RWPE1 (cell line): ENCODE measurements at places on chromosomes 13 and 19.
A peak's percentile ranks its signal among the peaks of the same experiment; 100 is the strongest.

GRCh38 chr13:26923824-26924605 is 163.4 kb upstream of the GPR12 start:
- DNase-seq: no peak

DNA sequence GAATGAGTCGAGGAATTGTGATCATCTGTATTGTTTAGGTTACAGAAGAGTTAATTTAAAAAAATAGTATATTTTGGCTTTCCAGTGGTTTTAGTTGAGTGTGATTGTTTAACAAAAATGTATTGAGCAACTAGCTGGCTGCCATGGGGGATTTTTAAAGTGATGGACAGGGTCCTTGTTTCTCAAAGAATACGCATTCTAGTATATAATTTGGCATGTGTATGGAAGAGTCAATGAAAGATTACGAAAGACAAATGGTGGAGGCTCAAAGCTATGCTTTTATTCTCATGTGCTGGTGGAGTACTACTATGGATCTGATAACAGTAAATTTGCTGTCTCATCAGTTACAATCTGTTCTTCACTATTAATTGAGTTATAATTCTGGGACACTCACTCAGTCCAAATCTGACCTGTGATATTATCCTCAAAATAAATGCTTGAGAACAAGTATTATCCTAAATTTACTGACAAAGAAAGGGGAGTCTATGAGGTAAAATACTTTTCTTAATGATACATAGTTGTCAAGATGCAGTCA is 240.0 kb downstream of the GPC6 start:
- DNase-seq: no peak

GRCh38 chr19:31253526-31254179 is 95.6 kb downstream of the TSHZ3 start:
- DNase-seq: peak; percentile 29

- no peak for DNase-seq
These were observed 1.9 kb downstream of the NTN5 start for GRCh38 chr19:48670699-48671445.

DNA sequence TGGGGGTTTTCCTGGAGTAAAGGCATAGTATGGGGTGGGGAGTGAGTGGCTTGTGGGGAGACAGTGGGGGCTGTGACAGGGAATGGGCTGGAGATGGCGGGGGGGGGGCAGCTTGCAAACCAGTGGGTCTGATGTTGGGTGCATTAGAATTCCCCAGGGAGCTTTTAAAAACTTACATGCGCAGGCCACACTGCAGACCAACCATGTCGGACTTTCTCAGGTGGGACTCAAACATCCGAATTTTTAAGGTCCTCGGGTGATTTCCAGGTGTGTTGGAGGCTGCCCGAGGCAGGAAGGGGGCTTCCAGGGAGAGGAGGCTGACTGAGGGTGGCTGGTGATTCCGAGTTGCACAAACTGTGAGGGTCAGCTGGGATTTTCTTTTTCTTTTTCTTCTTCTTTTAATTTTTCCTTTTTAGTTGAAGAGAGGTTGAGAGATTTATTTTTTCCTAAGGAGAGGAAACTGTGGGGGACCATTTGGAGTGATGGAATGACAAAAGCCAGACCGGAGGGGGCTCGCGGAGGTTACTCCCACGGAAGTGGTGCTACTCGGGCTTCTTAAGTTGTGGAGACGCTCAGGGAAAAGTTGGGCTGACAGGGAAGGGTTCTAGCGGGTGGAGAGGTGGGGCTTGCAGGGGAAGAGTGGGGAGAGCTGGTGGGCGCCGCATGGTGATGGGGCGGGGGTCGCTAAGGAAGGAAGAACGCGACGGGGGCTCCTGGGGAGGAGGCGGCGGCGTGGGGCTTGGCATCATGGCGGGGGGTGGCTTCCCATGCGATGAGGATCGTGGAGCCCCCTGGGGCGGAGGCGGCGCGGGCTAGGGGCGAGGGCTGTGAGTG is 997 bp upstream of the CACNG8 start:
- DNase-seq: no peak

GRCh38 chr13:107348925-107349324 is 781.0 kb upstream of the ARGLU1 start:
- no peak for DNase-seq

GRCh38 chr13:24005755-24006281 is 108.5 kb upstream of the C1QTNF9B start:
- DNase-seq: no peak

- no peak for DNase-seq
These were observed 257.5 kb downstream of the MZT1 start for GRCh38 chr13:72469906-72470305.

DNA sequence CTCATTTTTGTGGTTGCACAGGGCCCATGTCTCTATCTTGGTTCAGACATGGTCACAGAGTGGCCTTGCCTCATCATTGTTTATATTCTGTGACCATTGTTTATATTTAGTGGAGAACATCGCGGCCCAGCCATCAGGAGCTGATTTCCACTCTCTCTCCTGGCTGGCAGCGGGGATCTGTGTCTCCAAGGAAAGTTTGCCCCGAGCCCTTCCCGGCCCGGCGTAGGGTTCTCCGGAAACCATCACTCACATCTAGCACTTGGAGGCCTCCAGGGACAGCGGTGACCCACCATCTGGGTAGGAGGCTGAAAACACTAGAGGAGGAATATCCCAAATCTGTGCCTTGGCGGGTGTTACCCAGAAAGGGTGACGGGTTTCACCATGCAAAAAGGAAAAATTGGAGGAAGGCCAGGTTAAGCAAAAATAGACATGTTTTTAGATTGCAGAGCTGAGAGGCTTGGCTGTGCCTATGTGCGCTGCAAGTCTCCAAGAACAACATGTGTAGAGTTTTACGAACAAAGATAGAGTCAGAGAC is 726 bp upstream of the ZNF358 start:
- no peak for DNase-seq

GRCh38 chr19:11106477-11106876 is 17.2 kb downstream of the LDLR start:
- no peak for DNase-seq

- no peak for DNase-seq
These were observed 1548.9 kb upstream of the PCDH20 start for GRCh38 chr13:62964522-62964921.

GRCh38 chr13:114143806-114144605 is 11.6 kb upstream of the RASA3 start:
- DNase-seq: no peak

- no peak for DNase-seq
These were observed 19.0 kb upstream of the ADGRE1 start for GRCh38 chr19:6868351-6868750.

- DNase-seq: no peak
These were observed 14.8 kb downstream of the SMIM24 start for GRCh38 chr19:3465552-3465951.
